Stimulated activated CD4-positive, alpha-beta T cell treated with anti-CD3 and anti-CD28 coated beads, Interleukin-1b, Interleukin-23, amount 100 ng/mL, for 4 hours (primary cell): ENCODE measurements at places on chromosomes 11 and 22.

- no peak for DNase-seq
These were observed 19.9 kb downstream of the TSKU start for GRCh38 chr11:76803023-76803422.

DNA sequence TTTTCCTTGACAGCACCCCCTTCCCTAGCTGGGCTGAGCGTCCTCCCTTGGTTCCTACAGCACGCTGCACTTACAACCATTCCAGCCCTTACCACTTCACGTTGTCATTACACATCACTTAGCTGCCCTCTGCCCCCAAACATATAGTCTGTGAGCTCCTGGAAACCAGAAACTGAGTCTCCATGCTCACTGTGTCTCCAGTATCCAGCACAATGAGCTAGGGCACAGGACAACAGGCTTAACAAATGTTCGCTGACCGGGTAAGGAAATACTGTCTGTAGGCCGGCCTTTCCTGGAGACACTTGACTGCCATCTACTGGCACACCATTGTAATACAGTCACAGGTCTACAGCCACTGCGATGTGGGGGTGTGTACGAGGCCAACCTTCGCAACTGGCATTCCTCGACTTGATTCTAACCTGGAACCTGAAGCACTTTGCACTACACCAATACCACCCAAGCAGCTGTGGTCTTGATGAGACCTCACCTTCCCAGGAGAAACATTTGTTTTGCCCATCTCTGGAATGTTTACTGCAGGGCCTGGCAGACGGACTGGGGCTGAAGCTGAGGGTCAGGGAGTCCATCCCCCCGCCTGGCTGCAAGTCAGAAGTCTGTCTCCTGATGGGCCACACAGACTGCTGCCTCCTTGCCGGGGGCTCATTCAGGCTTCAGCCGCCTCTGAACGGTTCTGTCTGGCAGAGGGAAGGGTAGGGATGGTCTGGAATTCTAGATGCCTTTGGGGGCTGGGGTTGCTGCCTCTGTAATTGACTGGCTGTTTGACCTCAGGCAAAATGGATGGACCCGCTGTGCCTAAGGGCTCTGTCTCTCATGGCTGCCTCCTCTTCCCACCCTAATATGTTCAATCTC, 72.0 kb downstream of the SYN3 start:
- peak; percentile 17 for DNase-seq

DNA sequence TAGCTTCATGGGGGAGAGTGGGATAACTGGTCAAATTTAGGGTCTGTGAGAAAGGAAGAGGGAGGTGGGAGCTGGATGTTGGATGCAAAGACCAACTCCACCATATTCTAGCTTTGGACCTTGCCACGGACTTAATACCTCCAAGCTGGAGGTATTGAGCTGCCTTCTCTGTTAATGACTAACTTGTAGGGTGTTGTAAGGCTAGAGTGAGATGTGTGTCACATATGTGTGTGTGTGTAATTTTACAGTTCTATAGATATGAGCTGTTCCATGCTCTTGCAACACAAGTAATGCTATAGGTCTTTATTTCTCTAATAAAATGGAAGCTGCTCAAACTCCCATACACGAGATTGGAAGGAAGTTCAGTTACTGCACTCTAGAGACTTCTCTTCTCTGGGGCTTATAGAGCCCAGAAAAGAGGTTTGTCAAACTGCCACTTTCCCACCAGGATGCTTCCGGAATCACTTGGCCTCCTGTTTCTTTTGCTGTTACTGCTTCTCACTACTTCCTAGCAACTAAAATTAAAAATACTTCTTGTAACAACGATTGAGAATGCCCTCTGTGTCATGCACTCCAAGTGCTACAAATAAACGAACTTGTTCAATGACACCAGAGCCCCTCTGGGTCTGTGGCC, 16.0 kb upstream of the FJX1 start:
- DNase-seq = no peak

DNA sequence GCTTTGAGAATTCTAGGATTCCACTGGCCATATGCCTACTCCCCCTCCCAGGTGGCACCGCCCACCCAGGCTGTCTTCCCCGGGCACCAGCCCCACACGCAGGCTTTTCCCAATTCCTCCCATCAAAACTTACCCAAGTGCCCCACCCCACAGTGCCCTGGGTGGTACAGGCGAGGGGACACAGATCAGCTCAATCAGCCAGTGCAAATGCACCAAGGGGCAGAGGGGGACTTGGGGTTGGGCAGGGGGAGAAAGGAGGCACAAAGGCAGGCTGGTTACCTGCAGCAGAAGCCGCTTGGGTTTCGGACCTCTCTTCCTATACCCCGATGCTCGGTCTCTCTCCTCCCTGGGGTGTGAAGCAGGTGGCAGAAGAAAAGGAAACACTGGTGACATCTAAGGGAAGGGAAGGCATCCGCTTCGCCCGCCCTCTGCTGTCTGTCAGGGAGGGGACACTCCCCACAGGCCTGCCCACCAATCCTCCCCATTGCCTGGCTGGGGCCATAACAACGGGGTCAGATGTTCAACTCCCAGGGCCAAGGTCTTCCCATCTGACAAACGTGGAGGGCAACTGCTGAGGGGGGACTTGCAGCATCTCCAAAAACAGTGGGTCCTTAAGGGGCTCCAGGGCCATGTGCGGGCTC, 14.0 kb downstream of the CBX7 start:
- DNase-seq = no peak

DNA sequence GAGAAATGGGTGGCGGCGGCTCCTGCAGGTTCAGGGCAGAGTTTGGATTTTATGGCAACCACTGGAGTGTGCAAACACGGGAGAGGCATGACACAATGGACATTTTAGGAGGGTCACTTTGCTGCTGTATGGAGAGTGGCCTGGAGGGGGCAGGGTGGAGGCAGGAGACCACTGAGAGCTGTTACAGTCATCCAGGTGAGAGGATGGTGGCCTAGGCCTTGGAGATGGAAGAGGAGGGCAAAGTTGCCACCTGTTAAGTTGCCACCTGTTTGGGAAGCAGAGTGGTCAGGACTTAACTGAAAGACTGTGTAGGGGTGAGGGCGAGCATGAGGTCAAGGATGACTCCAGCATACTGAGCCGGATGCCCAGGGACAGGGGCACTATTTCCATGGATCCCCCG, 2.3 kb upstream of the RAD9A start:
- DNase-seq = no peak

DNA sequence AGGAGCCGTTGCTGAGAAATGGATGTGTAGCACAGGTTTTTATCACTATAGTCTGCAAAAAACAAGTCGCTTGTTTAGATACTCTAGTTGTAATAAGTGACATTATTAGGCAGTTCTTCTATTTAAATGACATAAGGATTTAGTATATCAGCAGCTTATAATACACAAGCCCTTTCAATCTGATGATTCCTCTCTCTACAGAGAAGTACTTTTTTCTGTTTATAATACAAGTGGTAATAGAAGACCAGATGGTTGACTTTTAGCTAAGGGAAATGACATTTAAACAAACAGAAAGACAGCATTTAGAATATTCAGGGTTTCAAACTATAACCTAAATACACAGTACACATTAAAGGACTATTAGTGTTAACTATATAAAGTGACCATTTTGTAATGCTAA, 60.4 kb downstream of the IMMP1L start:
- DNase-seq = no peak

GRCh38 chr22:40610329-40610850, 26.1 kb downstream of the MRTFA start:
- DNase-seq = no peak
